ENCODE measurements at places on chromosomes 1 and 21.
A peak's percentile ranks its signal among the peaks of the same experiment; 100 is the strongest.

- no peak for DNase-seq
Measured at GRCh38 chr1:56631901-56632300, 13.2 kb upstream of the PRKAA2 start.

DNA sequence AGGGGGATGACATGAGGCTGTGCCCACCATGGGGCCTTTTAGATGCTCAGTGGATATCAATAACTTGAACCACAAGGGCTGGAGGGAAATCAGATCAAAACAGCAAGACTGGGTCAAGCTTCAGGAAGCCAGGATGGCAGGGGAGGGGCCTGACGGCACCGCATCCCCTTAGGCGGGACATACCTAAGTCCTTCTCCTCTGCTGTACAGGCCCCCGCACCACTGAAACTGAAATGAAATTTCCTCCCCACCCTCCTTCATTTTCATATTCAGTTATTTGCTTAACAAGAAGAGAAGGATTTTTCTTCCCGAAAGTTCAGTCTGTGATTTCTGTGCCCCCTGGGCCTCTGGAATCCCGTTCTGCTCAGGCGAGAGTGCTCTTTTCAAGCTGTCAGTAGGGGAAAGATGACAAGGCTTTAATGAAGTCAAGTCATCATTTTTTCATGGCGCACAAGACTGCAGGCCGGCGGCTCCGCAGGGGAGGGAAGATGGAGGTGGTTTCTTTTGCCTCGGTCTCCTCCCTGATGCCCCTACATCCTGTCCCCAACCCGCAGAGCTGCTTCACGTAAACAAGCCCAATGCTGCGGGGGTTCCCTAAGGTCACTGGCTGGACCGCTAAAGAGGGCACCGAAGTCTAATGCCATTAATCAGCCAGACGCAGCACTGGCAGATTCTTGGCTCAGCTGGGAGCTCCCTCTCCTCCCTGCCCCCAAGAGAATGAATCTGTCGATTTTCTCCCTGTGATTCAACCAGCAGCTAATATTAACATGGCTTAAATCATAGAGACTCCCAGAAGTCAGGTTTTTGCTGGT is 264.8 kb downstream of the C1orf94 start:
- DNase-seq = no peak

DNA sequence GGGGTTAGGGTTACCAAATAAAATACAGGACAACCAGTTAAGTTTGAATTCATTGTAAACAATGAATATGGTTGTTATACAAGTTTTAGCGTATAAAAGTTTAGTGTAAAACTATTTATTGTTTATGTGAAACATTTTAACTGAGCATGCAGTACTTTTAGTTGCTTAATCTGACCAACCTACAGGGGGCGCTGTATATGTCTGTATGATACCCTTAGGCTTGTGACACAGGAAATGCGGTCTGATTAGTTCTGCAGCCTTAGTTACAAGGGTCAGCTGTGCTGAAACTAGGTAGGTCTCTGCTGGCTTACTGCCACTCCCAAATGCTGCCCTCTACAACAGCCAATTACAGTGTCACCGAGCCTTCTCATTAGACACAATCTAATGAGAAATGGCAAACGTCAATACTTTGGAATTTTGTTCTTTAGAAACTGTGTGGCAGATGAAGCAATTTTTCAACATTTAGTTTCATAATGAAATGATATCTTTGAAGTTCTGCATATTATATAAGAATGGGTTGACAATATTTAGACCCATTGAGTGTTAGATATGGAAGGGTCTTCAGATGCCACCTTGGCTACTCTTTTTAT is 56.2 kb downstream of the NTNG1 start:
- no peak for DNase-seq

DNA sequence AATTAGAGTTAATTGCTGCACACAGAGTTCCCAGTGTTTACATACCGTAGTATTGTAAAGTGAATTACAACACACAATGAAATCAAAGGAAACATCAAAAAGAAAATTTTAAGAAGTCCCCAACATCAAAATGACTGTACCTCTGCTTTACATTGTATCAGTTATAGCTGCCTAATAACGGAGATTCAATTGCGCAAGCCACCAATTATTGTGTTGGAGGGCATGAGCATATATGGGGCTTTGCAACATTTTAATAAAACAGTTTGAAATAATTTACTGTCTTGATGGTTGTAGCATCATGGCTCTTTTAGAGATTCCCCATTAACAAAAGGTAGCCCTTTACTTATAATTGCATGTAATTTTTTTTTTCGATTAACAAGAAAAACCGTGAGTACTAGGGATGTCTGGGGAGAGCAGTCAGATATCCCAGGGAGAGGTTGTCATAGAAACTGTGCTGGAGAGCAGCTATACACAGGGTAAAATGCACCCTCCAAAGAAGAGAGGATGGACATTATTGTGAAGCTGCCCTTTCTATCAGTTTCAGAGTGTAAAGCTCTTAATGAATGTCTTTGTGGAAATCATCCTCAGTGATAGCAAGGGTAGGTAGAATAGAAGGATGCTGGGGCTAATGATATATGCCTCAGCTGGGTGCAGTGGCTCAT is 55.9 kb upstream of the BTG3 start:
- no peak for DNase-seq

- no peak for DNase-seq
Measured at GRCh38 chr1:235142991-235143390, 14.4 kb upstream of the TOMM20 start.

- DNase-seq = no peak
Measured at GRCh38 chr1:43321331-43321891, 16.2 kb upstream of the MPL start.

DNA sequence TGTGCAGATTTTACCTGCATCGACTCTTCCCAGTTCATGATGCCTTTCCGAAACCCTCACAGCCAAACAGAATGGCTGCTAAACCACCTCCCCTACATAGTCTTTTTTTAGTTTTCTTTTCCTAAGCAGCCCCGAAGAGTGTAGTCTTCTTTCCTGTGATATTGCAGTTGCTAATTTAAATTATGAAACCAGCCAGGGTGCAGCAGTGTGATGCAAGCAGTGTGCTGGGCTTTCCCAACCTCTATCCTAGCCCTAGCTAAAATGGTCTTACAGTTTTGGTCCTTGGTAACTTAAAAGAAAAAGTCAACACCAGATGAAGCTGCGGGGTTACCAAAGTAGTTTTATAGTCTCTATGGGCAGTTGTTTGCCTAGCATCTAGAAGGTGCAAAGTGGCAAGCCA is 82.0 kb upstream of the GCLM start:
- DNase-seq = no peak

- DNase-seq = peak; percentile 84
Measured at GRCh38 chr1:154607609-154608396, at the start of gene ADAR. ADAR (minus strand) TSS chr1:154608186; CDS start chr1:154608006, 180 bp downstream.

DNA sequence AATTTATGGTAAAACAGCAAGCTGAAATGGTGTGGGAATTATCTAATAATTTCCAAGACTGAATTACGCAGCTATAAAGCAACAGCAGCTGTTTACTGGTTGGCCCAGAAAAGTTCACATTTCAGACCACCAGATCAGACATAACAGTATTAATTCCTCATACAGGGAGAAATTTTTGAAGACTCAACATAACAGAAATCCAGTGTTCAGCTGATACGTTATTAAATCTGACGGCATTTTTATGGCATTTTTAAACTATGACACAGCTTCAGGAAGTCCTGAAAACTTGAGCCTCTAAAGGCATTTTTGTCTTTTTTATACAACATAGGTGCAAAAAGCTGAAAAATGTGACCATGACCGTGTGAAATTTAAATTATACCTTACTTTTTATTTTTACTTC is 91.2 kb downstream of the APP start:
- DNase-seq = no peak

- no peak for DNase-seq
Measured at GRCh38 chr1:149917571-149918144, at the start of gene SV2A. SV2A (minus strand) TSS chr1:149917844; CDS start chr1:149913840, 4,004 bp downstream.

GRCh38 chr1:88973520-88974137 is 18.8 kb downstream of the KYAT3 start:
- no peak for DNase-seq

GRCh38 chr1:202011994-202012393 is 1.6 kb downstream of the ELF3 start:
- DNase-seq = no peak

DNA sequence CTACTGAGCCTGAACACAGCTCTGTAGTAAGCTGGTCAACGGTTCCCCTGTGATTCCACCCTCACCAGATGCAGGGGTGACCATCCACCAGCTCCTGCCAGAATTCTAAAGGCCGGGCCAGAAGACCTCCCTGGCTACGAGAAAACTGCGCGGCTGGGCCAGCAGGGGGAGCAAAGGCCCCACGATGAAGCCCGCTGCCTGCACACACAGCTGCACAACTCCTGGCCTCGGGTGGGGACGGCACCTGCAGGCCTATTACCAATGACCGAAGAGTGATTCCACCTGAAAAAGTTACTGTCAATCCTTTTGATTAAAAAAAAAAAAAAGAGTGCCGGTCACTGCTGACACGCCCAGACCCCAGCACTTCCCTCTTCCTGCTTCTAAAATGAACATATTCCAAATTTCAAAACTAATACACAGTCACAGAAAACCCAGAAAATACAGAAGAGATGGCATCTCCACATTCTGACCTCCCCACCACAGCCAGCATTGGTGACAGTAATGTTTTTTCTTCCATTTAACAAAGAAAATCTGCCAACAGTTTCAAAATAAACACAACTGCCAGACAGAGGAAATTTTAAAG is 49.8 kb upstream of the RIPK4 start:
- DNase-seq = no peak
